SHP77 (cell line): ENCODE measurements at places on chromosomes 12 and 14.

DNA sequence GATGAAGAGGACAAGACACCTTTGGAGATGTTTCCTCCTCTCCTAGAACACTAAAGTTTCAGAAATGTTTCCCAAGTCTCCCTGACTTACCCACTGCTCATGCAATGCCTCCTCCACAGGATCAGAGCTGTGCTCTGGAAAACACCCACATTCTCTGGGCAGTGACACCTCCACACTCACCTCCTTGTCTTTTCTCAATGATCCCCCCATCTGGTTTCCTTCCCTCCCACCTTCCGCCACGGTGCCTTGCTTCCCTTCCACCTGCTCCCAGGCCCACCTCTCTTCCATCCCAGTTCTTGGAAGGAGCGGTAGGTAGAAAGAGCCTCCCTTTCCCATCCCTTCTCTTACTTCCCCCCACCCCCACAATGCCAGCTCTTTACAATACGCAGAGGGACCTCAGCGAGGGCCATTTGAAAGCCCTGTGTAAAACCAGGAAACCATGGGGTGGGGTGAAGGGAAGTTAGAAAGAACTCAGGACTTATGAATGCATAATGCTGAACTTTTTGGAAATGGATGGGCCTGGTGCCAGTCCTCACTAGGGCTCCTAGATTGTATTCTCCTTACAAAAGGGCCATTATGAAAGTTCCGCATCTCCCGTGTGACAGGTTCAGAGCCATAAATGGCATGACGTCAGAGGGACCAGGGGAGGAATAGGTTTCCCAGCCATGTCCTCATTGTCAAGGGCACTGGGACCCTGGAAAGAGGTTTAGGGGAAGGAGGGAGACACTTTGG is 12.8 kb downstream of the FBLN5 start:
- no peak for DNase-seq

DNA sequence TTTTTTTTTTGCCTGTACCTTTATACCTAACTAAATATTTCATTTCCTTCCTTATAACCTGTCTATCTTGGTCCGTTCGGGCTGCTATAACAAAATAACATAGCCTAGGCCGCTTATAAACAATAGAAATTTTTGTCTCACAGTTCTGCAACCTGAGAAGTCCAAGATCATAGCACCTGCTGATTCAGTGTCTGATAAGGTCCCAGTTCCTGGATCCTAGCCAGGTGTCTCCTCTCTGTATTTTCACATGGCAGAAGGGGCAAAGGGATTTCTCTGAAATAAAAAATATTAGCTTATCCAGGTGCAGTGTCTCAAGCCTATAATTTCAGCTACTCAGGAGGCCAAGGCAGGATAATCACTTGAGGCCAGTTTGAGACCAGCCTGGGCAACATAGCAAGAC is 1046.6 kb upstream of the USP15 start:
- DNase-seq: peak; percentile 43

DNA sequence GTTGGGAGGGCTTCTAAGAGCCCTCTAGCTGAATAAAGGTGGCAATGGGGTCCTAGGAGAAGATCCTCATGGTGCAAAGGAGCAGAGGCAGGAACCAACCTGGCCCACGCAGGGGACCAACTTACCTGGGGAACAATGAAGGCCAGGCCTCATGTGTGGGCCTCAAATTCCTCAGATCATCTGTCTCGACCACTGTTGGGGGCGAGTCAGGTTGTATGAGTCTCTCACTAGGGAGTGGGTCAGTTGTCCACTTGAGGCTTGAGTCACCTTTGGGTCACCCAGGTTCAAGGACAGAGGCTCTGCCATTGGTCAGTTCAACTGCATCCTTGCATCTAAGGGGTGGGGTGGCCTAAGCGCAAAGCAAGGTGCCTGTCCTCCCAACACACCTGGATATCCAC is 43.7 kb upstream of the BDKRB2 start:
- no peak for DNase-seq

GRCh38 chr14:57314396-57315089 is 45.8 kb downstream of the AP5M1 start:
- DNase-seq: no peak

DNA sequence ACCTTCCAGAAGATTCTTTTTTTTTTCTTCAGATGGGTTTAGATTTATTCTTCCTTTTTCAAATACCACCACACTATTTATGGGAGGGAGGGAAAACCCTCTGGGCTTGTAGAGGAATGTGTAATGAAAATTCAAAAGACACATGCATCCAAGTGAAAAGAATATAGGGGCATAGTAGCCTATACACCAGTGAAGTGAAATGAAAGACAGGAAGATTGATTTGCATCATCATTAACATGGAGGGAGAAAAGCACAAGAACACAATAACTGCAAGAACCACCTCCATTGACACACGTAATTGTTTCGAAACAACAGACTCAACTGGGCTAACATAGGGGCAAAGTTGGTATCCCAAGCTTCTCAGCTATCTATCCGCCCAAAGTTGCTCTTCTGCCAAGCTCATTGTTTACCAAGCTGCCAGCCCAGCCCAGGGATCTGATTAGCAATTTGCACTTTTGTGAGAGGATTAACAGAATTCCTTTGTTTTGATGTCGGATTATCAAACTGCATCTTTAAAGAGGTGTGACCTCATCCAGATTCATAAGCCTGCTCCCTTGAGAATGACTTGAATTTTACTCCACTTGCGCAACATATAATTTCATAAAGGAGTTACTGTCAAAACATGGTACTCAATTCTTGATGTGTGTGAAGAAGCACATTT is 430.5 kb upstream of the SOX5 start:
- DNase-seq: no peak

DNA sequence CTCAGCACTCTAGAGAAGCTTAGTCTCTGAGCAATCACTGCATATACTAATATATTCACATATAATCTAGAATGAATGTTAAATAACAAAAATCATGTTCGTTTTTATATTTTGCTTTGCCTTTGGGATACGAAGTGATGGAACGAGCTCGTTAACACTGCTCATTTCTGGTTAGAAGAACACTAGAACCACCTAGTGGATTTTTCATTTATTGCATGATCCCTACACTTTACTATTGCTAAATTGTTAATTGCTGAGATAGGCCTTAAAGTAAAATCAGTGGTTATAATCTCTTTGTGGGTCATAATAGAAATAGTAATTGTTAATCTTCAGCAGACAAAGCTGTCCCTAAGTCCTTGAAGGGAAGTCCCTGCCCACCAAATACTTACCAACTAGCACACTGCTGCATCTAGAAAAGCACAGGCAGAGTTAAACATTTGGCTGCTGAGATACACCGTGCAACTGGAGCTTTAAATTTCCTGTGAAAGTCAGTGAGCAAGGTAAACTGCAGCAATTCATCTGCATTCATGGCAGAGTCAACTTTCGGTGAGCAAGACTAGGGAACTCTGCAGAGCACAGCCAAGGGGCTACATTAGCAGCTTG is 353.7 kb downstream of the APAF1 start:
- peak; percentile 51 for DNase-seq

DNA sequence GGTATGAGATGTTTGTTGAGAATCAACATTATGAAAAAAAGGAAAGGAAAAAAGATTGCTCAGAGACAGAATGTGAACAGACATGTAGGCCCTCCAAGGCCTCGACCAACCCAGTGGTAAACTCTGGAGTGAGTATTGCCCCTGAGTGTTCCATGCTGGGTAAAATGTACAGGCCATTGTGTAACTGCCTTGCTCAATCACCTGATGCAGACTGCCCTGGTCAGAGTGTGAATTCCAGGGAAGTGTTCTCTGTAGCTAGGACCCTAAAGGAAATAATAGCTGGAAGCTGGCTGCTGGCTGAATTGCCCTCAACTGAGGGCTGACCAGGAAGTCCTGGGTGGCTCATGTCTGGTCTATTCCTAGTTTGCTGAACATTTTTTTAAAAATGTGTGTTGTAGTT is 1081.4 kb upstream of the LRFN5 start:
- DNase-seq: no peak

DNA sequence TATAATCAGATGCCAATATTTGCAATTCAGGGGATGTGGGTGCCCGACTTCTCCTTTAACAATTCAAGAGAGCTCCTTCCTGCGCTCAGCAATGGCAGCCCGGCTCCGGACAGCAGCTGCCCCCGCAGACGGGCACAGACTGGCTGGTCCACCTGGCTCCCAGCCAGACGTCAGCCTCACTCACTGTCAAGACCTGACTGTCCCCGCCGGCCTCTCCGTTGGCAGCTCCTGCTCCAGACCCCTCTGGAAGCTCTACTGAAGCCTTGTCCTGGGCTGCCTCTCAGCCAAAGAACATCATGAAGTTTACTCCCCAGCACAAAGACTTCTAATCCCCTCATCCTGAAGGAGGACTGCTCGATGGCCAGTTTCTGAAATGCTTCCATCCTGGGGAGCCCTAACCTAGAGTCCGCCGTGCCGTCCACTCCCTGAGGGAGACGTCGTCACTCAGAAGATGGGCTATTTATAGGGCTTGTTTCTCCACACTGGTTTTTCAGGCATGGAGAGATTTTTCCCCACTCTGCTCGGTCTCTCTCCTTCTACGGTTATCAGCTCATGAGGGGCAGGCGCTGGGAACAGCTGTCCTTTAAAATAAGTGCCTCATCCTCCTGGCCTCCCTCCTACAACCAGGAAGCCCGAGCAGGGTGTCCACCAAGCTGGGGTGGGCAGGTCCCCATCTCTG is 126.2 kb downstream of the RFLNA start:
- DNase-seq: peak; percentile 29

DNA sequence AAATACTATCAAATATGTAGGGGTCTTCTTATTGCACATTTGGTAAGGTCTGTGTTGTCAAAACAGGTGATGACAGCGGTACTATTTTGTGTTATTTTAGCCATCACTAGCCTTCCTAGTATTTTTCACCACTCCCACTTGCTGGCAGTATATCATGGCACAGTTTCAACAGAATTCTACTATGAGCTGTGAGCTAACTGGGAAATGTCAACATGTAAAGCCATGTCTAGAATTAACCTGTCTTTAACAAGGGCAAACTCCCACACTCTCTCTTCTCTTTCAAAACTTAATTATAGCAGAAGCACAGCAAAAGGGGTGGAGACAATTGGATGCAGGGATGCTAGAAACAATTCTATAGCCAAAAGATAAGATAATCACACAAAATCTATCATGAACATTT is 253.4 kb downstream of the PAX9 start:
- no peak for DNase-seq

DNA sequence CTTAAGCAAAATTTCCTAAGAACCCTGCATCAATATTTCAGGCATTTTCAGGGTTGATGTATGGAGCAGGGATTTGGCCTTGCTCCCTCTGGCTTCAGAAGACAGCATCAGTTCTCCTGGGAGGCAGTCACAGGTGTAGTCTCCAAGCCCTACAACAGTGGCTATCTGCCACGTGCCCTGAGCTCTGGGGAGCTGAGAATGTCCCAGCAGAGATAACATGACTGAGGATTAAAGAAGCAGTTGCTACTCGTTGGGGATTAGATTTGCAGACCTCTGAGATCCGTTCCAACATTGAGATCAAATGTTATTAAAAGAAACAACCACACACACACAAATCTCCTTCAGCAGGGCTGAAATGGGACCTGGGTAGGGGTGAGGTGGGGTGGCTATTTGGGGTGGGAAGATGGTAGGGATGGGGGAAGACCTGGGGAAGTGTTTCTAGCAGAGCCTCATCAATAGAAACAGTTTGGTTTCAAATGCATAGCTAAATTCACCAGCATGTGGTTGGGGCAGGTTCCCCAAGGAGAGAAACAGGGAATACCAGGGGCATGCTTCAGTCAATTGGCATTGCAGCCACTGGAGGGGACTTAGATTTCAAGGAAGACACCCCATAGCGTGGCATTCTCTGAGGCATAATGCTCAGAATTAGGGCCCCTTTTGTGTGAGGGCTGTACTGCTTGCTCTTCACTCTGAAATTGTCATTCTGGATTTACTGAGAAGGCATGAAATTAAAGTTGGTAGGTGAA is 15.2 kb upstream of the FAM234B start:
- DNase-seq: no peak

DNA sequence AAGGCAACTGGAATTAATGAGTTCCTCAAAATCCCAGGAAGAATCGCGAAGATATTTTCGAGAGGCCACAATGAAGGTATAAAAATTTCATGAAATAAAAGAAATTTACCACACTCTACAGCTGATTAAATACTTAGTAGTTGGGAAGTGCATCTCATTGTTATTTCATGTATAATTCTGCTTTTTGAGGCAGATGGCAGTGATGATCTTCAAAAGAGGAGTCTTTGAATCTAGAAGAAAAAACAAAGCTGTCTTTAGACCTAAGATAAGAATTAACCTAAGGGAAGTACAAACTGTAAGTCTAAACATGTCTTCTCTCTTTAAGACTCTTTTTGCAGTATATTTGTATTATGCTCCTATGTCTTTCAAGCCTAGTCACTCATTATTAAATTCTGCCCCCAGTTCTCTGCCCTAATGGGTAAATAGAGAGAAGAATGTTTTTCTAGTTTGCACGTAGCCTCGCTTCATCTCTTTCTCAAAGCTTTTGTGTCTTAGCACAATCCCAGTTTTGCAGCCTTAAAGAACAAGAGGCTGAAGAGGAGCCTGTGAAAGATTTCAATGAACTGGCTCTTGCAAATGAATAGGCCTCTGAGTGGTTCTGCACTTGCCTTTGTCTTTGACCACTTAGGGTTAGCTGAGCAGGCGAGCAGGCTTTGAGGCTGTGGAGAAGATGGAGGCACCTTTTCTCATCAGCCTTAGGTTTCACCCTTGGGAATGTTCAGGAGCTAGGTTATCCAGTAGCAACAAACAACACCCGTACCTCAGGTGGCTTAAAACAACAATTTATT is 32.7 kb downstream of the CFAP54 start:
- no peak for DNase-seq

DNA sequence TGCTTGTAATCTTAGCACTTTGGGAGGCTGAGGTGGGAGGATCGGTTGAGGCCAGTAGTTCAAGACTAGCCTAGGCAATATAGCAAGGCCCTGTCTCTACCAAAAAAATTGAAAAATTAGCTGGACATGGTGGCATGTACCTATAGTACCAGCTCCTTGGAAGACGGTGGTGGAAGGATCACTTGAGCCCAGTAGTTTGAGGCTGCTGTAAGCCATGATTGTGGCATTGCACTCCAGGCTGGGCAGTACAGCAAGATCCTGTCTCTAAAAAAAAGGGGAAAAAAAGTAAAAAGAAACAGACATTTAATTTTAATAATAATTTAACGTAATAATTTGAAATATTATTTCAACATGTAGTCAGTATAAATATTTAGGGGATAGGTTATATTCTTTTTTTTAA is 16.1 kb downstream of the MON2 start:
- DNase-seq: no peak

DNA sequence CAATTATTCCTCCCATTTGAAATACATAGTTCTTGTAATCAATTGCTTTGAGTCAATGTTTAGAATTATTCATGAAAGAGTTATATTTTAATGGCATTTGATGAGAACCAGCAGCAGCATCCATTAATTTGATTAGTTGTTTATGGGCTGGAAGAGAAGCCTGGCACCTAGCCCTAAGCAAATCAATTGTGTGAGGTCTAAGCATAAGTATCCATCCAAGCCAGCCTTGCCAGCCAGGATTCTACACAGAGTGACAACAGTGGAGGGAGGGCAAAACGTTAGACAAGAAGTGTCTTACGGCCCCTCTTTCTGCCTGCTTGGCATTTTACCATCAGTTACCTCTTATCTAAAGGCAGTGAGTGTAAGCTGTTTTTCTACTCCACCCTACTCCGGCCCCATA is 478.5 kb downstream of the NELL2 start:
- no peak for DNase-seq
